Colonic mucosa (tissue), 4 donors: ENCODE measurements at places on chromosomes 5 and 9. TPM values are rescaled to one million over a fixed set of nuclear protein-coding genes. Genes with fewer than 3 reads are reported as not detected.

GRCh38 chr9:16172796-16173195, 620.0 kb downstream of the CCDC171 start:
- no peak for DNase-seq

DNA sequence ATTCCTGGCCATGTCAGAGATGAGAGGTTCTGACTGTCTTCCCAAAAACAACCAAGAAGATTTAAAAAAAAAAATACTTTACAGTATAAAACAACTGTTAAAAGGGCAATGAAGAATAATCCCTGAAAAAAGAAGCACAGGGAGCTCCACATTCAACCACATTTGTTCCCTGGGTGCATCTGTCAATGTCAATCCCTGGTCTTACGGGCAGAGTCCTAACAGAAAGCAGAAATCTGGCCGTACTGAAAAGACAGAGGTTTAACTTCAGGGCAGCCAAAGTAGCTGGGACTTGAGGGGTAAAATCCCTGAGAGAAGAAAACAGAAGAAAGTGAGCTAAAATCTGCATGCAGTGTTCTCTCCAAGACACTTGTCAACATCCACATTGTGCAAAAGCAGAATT, 76.6 kb downstream of the RICTOR start:
- DNase-seq: no peak

DNA sequence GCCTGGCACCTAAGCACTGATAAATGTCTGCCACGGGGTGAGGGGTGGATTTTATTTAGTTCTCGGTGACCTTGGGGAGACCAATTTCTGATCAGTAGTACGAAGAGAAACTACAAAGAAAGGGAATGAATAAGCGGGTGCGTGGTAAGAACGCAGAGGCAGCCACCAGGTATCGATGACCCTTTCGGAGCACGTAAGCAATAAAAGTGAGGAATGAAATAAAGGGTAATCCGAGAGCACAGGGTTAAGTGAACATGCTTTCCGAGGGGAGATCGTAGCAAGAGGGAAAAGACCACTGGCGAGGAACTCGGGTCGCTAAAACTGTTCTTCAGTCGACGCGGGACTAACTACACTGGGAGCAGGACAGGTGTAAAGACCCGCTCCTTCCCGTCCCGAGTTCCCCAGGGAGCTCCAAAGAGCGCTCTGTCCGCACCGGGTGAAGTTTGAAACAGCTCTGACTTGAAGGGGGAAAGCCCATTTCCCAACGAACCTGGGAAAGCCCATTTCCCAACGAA, 1.1 kb downstream of the ELOVL7 start:
- DNase-seq: peak; percentile 43

DNA sequence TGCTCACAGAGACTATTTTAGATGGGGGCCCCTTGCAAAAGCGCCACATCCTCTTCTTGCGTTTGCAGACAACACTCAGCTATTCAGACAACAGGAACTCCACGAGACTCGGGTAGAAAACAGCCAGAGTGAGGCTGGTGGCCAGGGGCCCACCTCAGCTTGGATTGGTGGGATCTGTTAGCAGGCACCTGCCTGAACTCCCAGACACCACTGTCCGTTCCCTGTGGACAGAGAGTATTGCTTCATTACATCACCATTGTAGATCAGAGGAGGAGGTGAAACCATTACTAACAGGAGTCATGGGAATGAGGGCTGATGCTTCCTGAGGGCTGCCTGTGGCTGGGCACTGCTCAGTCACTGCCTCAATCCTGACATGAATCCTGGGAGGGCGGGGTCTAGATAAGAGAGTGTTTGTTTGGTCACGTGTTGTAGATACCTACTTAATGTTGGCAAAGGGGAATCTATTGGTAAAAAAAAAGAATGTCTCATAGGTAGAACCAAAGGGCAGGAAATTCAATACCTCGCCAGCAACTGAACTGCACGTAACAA, 4.4 kb upstream of the RAPGEF1 start:
- DNase-seq: no peak

DNA sequence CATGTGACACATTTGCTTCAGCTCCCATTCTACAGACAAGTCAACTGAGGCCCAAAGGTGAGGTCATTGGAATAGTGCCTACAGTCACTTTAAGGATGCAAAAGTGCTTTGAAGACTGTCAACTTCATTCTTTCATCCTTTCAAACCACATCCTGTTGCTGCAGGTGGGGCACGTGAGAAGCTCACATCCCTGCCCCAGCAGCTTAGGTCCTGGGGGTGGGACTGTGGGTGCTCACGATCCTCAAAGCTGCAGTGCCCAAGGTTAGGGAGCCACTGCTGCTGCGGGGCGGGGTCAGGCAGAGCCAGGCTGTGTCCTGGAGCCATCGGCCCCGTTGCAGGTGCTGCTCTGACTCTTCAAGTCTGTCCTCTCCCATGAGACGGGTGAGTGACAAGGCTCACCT, 57.9 kb upstream of the IER5L start:
- DNase-seq: no peak

The NSMF gene
- 33.7 TPM for total RNA-seq

The PTRH1 gene
- total RNA-seq: 23.8 TPM
